SJSA1 (cell line): ENCODE measurements at places on chromosomes 12 and 14. TPM values are rescaled to one million over a fixed set of nuclear protein-coding genes. Genes with fewer than 3 reads are reported as not detected.
A peak's percentile ranks its signal among the peaks of the same experiment; 100 is the strongest.

DNA sequence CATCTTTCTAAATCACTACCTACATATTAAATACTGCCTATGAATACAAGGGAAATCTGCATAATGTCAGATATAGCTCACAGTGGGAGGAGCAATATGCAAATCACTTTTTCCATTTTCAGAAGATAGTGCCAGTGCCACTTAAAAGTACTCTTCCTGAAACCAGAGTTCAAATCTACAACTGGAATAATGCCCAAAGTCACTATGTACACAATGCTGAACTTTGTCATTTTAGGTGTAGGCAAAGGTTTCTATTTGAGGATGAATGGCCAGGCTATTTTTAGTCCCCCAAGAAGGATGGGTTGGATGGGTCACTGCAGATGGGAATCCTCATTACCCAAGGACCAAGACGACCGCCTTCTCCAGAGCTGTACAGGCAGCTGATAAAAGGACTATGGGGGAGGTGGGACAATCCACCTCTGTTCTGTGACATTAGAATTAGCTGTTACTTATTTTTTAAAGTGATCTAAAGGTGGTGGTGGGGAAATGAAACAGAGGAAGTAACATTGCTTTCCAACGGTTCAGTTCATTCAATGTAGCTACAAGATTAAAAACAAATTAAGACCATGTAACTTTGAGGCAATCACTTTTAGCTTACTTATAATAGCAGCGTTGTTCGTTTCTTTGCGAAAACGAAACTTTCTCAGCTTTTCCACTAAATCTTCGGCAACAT is 5.6 kb downstream of the GMFB start:
- DNase-seq: no peak

- DNase-seq: no peak
These were observed 83.1 kb downstream of the ARL6IP4 start for GRCh38 chr12:123063535-123063934.

GRCh38 chr14:74511966-74512830 is 18.6 kb downstream of the ISCA2 start:
- no peak for DNase-seq

- DNase-seq: no peak
These were observed 21.6 kb downstream of the SPATS2 start for GRCh38 chr12:49388682-49389386.

DNA sequence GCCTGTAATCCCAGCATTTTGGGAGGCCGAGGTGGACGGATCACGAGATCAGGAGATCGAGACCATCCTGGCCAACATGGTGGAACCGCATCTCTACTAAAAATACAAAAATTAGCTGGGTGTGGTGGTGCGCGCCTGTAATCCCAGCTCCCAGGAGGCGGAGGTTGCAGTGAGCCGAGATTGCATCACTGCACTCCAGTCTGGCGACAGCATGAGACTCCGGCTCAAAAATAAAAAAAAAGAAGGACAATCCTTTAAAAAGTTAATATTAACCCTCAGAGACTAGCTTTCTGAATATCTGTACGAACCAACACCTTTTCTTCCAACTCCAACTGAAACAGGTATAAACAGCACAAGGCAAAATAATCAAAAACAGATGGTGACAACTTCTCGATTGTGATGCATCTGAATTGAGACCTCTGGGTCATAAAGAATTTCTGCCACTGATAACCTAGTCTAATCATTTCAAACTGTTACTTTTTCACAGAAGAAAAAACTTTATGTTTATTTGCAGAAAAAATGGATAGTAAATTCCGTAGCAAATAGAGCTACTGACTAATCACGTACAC is 27.8 kb downstream of the CLIP1 start:
- no peak for DNase-seq

GRCh38 chr14:38150075-38150474 is 57.6 kb upstream of the SSTR1 start:
- no peak for DNase-seq

DNA sequence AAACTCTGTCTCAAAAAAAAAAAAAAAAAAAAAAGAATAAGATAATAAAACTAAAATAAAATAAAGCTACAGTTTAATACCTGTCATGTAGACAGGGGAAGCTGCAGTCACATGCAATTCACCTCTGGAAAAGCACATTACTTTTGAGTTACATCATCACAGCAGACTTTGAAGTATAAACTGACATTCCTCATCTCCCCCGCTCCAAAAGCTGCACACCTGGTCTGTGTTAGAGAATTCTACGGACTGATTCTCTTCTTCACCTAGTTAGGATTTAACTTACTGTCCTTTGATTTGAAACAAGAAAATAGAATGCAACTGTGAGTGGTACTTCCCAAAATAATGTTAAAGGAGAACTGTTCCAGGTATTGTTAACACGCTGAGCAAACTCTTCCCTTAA is 25.1 kb downstream of the SPPL3 start:
- DNase-seq: no peak

DNA sequence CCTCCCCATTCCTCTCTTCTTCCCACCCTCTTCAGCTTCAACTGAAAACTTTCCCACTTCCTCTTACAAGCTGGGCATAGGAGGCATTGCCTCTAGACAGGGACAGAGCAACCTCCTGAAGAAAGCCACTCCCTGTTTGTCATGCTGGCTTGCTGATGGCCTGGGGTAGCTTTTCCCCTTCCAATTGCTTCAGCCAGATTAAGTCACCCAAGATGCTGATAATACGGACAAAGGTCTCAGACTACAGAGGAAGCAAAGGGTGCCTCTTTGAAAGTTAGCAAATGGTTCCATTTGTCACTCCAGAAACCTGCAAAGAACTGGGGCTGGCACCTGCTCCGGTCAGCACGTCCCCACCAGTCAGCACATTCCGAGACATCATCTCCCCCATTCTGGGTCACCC is 6.0 kb downstream of the KRT2 start:
- peak; percentile 4 for DNase-seq

DNA sequence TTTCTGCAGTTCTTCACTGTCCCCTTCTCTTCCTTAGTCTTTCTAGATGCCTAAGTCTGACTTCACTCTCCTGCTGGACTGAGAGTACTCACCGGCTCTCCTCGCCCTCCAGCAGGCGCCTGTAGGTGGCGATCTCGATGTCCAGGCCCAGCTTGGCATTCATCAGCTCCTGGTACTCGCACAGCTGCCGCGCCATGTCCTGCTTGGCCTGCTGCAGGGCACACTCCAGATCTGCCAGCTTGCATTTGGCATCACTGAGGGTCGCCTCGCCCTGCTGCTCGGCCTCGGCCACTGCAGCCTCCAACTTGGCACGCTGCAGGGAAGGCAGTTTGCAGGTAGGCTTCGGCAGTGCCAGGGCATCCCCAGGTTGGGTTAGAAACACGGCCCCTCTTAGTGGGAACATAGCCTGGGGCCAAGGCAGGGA is 5.2 kb downstream of the KRT84 start:
- no peak for DNase-seq

GRCh38 chr12:12979126-12979525 is 20.9 kb downstream of the HEBP1 start:
- DNase-seq: peak; percentile 58

- no peak for DNase-seq
These were observed 84.9 kb upstream of the FOXG1 start for GRCh38 chr14:28681681-28682080.

DNA sequence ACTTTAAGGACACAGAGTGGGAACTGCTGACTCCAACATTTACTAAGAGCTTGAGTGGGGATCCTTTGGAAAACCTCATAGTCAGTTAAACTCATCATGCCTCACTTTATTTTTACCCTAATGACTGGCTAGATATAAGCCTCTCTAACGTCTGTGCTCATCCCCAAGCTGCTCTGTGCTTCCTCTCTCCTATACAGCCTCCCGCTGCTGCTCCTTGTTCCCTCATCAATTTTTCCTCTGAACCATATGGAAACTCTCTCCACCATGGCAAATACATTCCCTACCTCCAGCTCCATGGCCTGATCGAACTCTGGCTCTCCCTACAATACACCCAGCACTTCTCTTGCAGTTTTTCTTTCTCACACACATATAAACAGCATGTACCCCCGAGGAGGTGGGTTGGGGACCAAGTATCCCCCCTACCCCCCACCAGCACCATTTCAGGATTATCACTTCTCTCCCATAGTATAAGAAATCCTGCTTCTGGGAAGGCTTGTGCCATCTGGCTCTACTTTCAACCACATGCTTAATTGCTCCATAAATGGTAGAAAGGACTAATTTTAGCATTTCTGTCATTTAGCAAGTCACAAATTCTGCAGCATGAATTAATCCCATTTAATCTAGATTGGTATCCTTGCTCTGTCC is 39.2 kb upstream of the DYRK2 start:
- DNase-seq: no peak

- DNase-seq: no peak
These were observed 20.2 kb downstream of the SERPINA1 start for GRCh38 chr14:94368243-94368590.

GRCh38 chr14:74062809-74063150 is 21.5 kb downstream of the ALDH6A1 start:
- DNase-seq: peak; percentile 46

DNA sequence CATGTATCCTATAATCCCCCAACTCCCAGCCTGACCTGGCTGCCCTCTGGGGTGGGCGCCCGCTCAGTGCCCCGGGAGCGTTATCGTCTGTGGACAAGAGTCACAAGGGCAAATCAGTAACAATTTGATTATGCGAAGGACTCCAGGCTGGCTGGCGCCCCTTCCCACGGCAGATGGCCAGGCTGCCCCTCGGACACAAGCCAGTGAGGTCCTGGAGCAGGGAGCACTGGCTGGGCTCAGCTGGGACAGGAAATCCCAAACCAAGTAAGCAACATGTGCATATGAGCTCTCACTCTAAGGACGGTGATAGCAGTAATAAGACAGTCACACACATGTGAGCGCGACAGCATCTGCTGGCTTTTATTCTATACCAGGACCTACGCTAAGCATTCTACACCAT is 59.3 kb upstream of the FAM222A start:
- DNase-seq: no peak

DNA sequence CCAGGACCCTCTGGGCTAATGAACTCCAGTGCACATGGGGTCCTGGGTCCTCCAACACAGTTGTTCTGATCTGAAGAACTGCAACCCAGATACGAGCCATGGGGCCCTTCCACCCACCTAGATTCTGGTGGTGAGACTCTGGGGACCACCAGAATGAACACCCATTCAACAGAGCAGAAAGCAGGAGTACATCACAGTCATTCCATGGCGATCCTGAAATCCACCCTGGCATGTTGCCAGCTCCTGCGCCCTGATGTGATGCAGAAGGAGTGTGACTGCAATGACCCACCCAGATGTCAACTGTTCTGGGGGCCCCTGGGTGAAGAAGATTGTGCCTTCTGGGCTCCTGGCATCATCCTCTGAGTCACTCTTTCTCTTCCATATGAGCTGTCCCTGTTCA is 211.6 kb downstream of the KIF26A start:
- no peak for DNase-seq

GRCh38 chr12:103771466-103771865 is 69.6 kb downstream of the NT5DC3 start:
- peak; percentile 43 for DNase-seq

DNA sequence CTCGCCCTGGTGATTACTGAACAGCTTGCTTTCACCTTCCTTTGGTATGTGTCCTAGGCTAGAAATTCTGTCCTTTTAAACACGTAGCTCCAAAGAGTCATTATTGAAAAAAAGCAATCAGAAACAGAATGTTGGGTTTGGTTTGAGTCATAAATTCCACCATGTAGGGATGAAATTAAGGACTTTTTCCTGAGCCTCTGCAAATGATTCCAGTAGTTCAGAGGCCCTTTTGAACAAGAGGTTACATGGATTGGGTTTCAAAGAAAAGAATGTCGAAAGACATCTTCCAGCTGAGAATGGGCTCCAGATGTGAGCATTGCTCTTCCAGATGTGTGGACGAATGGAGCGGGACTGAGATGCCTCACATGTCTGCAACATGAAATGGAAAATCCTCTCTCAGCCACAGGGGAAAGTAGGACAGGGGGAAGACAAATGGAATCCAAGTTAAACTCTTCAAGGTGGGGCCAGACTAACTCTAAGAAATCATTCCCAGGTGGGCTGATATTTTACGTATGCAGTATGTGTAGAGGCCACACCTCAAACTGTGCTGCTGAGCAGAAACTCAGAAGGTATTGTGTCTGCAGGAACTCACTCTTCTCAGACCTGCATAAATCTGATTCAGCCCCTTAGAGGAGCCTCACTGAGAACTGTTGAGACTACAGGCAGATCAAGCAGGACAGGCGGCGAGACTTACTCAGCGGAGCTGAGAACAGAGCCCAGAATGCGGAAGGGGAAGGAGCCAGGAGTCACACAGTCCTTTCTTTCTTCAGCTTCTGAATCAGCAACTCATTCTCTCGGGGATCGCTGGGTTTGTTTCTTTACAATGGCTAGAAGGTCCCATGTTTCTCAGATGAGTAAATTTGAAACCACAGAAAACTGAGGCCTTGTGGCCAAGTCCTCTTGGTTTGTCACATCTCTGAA is 23.3 kb upstream of the EMP1 start:
- peak; percentile 89 for DNase-seq

GRCh38 chr12:64544371-64545080 is 65.8 kb upstream of the RASSF3 start:
- DNase-seq: no peak

DNA sequence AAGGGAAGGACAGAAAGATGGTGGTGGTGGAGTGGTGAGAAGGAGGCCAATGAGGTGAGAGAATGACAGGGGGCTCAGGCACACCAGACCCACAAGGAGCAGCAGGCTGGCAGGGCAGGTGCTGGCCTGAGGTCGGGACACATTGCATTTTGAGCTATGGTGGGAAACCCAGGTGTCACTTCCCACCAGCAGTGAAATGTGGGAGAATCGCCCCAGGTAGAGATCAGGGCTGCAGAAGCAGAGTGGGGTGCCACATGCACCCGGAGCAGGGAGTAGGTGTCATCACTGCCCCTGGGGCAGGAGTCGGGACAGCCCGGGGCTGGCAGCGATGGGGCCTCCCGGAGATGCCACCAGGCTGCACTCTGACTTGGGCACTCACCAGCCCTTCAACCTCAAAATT is 315.8 kb downstream of the BCL11B start:
- DNase-seq: no peak

GRCh38 chr12:50402264-50403000 is 1.7 kb downstream of the LARP4 start:
- DNase-seq: no peak

GRCh38 chr12:52214421-52214802 is 18.6 kb upstream of the KRT7 start:
- no peak for DNase-seq

GRCh38 chr14:38039496-38039895 is 168.2 kb upstream of the SSTR1 start:
- DNase-seq: no peak

- peak; percentile 11 for DNase-seq
These were observed 272.0 kb downstream of the ZFP36L1 start for GRCh38 chr14:68520637-68521556.

- no peak for DNase-seq
These were observed 64.0 kb downstream of the NUMB start for GRCh38 chr14:73394317-73394716.

IFNG-AS1 gene
- not detected in 2 replicates for total RNA-seq

ETFBKMT gene
- 0.53 and 1.5 TPM in 2 replicates for total RNA-seq

GRIP1 gene
- total RNA-seq: 2.0 and 3.5 TPM in 2 replicates

IL31 gene
- not detected in 2 replicates for total RNA-seq

ENDOU gene
- total RNA-seq: not detected in 2 replicates

SPIC gene
- total RNA-seq: not detected in 2 replicates

ZNF385A gene
- total RNA-seq: 0.31 and 0.42 TPM in 2 replicates

KRT7 gene
- 2.1 and 16.1 TPM in 2 replicates for total RNA-seq

TTC9 gene
- 0.18 and 0.38 TPM in 2 replicates for total RNA-seq

OASL gene
- total RNA-seq: not detected in 2 replicates
